Activated CD8-positive, alpha-beta memory T cell treated with anti-CD3 and anti-CD28 coated beads for 1 hour (primary cell): ENCODE measurements at places on chromosomes 3 and 15.

DNA sequence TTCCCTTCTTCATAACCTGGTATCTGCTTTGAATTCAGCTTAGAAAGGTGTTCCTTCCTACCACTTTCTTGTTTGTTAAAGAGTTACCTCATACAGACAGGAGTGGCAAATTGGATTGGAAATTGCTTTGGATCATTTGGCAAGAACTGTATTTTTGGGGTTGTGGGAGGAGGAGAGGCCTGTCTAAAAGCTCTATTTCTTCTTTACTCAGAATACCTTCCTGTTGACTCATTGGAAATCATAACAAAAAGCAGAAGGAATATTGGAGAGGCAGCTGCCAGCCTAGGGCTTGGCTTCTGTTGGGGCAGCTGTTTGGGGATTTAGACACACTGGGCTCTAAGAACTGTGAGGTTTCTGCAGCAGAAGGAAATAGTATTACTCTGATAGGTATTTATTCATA, 14.2 kb downstream of the IQGAP1 start:
- DNase-seq = no peak

- DNase-seq = no peak
Measured at GRCh38 chr3:149777414-149778214, 14.7 kb downstream of the ANKUB1 start.

DNA sequence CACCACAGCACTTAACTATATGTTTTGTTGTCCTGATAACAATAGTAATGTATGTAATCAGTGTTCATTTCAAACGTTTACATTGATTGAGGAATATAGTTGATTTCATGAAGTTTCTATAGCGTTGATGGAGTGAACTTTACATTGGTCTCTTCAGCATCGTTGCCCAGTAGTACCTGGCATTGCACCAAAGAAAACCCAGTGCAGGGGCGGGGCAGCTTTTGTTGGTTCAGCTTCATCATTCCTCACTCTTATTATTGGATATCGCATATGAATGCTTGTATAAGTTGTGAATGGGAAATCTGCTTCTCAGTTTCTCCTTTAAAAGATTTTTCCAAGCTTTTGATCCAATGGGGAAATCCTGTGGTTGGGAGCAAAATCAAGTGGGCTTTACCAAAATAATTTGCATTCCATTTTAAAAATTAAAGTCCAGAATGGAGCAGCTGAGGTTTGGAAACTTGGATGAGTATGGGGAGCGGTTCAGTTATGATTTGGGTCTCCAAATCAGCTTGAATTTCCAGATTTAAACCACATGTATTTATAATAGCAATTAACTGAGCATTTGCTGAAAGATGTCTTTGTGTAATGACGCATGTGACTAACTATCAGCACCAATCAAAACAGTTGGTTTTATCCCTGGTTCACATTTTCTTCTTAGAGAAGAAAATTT, 213.7 kb downstream of the ALCAM start:
- DNase-seq = no peak

GRCh38 chr15:75929799-75930565, 26.3 kb downstream of the FBXO22 start:
- DNase-seq = no peak

DNA sequence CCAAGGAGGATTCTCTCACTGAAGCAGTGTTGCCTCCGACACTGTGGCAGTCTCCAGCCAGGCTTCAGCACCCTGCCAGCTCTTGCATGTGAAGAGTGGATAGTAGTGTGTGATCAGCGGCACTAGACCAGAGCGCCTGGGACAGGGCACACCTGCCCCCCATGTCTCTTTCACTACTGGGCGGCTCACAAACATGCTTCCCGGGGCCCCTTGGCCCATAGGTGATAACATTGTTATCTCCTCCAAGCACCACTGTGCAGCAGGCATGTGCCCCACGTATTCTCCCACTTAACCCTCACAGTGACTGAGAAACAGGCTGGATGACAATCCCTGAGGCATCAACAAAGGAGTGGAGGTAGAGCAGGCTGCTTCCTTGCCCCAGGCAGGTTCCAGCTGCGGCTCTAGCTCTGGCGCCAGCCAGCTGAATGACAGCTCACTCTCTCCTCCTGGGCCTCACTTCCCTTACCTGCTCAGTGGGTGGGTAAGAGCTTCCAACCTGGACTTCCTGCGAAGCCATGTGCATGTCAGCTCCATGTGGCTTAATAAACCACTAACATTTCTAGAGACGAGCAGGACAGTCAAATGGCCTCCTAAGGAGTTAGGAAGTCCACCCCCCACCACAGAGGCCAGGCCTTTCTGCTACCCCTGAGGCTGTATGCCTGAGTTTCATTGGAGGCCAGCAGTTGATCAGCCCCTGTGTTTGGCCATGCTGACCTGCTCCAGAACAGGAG, 37.8 kb downstream of the KLF13 start:
- DNase-seq = no peak

- DNase-seq = no peak
Measured at GRCh38 chr15:63833021-63833696, 589 bp downstream of the HERC1 start.

DNA sequence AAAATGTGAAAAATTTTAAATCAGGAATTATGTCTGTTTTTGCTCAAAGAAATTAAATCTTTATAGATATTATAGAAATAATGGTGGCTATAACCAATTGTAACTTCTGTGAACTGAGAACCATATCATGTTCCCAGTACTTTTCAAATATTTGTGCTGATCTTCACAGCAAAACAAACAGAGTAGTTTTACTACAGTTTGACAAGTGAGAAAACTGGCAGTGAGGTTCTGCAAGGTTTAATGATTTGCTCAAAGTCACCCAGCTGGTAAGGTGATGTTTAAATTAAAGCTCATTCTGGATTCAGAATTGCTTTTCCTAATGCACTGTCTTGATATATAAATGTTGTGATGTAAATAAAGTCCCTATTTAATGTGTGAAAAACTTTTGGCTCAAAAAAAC, 22.0 kb upstream of the SPTSSB start:
- no peak for DNase-seq

DNA sequence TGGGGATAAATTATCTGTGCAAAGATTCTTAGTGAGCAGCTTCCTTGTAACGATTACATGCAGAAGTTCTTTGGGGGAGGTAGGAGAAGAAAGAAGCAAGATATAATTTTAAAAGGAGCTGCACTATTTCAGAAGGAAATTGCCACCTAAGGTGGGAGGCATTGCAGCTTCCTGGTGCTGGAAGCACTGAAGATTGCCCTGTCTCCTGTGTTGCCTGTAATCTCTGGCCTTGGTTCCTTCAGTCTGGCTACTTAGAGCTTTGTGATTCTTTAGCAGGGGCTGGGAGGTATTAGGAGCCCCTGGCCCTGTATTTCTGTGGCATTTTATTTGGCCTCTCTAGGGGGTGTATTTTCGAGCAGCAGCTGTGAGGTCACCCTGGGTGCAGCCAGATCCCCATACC, 35.5 kb downstream of the CACNA2D3 start:
- no peak for DNase-seq

DNA sequence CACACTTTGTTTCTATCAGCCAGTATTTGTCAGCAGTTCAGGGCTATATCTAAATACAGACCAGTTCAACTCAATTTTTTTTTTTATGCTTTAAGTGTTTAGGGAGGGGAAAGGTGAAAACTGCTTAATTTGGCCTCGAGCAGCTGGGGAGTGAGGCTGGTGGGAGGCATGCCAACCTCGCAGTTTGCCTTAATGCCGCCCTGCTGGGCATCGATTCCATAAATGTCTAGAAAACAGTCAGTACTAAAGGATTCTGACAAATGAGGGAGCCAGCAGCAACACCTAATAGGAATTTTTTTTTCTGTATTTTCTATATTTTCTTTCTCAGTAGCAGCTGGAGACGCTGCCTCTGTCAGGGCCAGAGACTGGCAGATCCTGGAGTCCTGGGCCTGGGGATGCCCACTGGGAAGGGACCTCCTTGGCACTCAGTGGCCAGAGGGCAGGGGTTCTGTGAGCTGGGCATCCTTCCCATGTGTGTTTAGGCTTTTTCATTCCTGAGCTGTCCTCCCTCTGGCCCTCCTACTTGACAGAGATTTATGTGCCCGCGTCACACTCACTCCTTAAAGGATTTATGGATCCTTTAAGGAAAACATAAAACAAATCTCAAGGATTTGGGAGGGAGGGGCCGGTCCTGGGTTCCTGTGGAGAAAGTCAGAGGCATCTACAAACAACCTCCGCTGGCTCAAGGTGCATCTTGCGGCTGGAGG, 117.8 kb downstream of the WNT5A start:
- no peak for DNase-seq

- DNase-seq = no peak
Measured at GRCh38 chr3:133896002-133896761, 500 bp upstream of the RAB6B start.

- DNase-seq = no peak
Measured at GRCh38 chr3:24505691-24506550, 11.3 kb upstream of the THRB start.

DNA sequence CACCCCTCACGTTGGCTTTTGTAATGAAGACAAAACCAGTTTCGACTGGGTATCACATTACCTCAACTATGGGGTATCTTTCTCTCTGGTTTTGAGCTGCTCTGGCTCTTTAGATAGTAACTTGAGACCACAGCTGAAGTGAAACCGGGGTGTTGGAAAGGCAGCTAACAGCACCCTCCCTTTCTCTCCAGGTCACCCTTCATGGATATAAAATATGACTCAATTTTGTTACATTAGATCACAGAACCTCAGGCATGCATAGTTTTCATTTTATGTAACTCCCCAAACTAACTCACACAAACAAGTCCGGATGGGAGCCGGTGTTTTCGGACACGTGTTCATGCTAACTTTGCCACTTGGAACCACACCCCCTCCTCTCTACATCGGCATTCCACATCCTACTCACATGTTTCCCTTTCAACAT, 90.7 kb downstream of the NR2F2 start:
- DNase-seq = no peak

GRCh38 chr3:175619369-175619768, 760.2 kb downstream of the NAALADL2 start:
- DNase-seq = no peak

- DNase-seq = no peak
Measured at GRCh38 chr3:134655706-134656105, 4.9 kb upstream of the KY start.

DNA sequence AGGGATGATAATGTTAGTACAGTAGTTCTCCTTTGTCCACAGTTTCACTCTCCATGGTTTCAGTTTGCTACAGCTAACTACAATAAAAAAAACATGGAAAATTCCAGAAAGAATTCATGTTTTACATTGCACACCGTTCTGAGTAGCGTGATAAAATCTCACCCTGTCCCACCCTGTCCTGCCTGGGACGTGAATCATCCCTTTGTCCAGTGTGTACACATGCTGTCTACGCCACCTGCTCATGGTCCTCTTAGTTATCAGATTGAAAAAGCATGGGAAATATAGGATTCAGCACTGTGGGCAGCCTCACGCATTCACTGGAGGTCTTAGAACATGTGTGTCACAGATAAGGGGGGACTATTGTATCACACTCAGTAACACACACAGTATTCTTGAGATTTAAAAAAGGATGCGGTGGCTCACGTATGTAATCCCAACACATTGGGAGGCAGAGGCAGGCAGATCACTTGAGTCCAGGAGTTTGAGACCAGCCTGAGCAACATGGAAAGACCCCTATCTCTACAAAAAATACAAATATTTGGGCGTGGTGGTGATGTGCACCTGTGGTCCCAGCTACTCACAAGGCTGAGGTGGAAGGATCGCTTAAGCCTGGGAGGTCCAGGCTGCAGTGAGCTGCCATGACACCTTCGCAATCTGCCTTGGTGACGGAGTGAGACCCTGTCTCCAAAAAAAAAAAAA, 8.7 kb upstream of the FLNB start:
- DNase-seq = no peak

DNA sequence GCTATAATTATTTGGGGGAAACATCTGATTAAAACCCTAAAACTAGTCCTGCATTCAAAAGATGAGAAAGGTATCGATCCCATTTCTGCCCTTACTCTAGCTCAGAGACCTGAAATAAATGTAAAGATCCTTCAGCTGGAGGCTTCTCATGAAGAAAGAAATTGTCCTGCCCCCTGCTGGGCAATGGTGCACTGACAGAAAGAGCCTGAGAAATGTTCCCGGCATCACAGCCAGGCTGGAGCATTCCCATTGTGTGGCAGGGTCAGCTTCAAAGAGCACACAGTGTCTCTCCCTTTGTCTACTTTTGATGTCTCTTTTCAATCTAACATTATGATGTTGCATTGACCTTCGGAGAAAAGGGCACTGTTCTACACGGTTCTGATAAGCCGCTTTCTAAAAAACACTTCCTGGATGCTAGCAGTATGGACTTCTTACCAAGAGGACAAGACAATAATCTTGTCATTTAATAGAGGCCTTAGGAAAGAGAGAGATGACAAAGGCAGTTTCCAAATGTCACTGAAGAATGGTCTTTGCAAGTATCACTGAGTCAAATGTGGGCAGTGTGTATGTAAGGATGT, 287.5 kb downstream of the MAGI1 start:
- DNase-seq = no peak
